Activated naive CD8-positive, alpha-beta T cell treated with anti-CD3 and anti-CD28 coated beads, Interleukin-2, amount 10 ng/mL, durations not matched to agents 7 days and 5 days (primary cell): ENCODE measurements at places on chromosomes 2 and 18. TPM values are rescaled to one million over a fixed set of nuclear protein-coding genes. Genes with fewer than 3 reads are reported as not detected.

DNA sequence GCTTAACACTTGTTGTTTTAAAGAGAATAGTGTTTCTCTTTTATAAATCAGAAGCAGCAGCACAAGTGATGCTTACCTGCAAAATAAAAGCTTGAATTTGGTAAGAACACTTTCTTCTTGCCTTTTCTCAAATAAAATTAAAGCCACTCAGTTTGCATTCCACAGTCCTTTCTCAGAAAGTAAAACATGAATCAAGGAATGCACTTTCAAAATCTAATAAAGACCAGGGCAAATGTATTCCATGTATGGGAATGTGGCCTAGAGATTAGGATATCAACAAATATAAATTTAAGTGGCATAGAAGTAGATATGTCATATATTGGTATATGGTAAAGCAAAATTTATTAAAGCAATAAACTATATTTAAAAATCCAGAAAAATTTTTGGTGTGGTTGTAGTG, 352.8 kb downstream of the THSD7B start:
- DNase-seq: no peak

GRCh38 chr18:22470248-22471235, 52.8 kb upstream of the CTAGE1 start:
- no peak for DNase-seq

DNA sequence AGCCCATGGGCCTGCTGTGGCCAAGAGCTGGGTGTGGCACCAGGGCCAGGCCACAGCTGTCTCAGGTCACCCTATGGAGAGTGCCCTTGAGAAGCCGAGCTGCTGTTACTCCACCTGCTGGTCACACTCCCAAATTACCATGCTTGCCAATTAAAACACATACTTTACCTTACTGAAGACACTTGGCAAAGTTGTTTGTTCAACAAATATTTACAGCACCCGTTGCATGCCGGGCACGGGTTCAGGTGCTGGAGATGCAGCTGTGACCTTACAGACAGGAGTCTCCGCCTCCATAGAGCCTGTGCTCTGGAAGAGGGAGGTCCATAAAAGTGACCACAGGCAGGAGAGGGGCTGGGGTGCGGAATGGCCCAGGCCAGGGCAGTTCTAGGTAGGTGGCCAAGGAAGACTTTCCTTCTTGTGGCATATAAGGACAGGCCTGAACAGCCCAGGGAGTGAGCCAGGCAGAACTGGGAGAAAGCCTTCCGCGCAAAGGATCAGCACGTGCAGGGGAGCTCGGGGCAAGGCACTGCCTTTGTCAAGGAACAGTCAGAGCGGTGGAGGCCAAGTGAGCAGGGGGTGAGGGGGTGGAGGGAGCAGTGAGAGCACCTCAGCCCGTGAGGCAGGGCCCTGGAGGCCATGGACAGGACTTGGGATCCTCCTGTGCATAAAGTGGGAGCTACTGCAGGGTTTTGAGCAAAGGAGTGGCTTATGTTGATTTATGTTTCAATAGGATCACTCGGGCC, 23.6 kb upstream of the RBM44 start:
- DNase-seq: peak; percentile 42

GRCh38 chr18:53950545-53950944, 273.9 kb downstream of the MBD2 start:
- DNase-seq: no peak

DNA sequence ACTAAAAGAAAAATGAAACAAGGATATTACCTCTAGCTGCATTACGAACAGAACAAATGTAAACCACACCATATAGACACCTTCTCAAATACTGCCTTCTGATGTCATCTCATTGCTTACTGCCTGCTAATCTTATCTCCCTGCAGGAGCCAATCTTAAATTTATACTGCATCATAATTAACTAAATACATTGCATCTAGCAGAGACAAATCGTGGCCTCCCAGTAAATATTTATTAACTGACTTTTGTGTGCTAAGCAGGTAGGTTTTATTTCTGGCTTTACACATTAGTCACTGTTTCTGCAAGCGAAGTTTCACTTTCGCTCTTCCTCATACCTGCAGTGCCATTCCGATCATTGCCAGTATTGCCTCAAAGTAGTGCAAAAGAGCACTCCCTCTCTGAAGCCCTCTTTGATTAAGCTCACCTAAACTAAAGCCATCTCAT, 67.5 kb downstream of the SPATS2L start:
- no peak for DNase-seq

Gene PTPRN
- total RNA-seq: not detected

Gene SEPTIN2
- total RNA-seq: 275 TPM

Gene KCNE4
- not detected for total RNA-seq

Gene CABLES1
- 1.4 TPM for total RNA-seq
